Common myeloid progenitor, CD34-positive (primary cell): ENCODE measurements at places on chromosomes 7 and 10.
A peak's percentile ranks its signal among the peaks of the same experiment; 100 is the strongest.

GRCh38 chr7:5635006-5635405 lies 146.5 kb downstream of the RNF216 start:
- no peak for DNase-seq

GRCh38 chr7:601595-602340 lies 82.1 kb upstream of the PDGFA start:
- peak; percentile 93 for DNase-seq

DNA sequence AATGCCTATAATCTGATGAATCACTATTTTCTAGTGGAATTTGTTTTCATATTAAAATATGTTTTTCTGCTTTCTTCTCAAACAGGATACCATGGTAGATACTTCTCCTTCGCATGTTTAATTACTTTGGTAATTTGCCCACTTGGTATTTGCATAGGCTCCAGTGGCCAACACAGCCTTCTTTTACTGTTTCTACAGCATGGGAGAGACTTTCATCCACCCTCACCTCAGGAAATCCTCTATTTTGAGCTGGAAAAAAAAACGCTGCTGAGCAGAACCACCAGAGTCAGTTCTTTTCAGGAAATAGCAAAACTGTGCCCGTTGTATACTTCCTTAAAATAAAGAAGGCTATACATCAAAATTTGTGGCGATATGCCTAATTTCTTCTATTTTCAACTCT lies 213.3 kb downstream of the MDFIC start:
- DNase-seq: peak; percentile 61

DNA sequence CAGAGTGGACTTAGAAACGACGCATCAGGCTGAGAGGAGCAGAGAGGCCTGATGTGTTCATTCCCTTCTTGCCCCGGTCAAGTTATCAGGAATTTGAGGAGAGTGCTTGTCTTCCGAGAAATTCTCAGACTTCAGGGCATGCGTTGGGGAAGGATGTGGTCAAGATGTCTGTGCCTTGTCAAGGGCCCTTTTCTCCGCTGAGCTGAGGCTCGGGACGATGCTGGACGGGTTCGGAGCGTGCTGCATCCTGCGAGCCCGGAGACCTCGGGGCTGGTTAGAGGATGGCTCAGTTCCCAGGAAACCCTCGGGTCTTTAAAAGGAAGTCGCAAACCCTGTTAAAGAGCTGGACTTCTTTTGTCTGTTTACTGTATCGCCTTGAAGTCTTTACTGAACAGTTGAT lies 325.4 kb downstream of the ADARB2 start:
- DNase-seq: no peak

DNA sequence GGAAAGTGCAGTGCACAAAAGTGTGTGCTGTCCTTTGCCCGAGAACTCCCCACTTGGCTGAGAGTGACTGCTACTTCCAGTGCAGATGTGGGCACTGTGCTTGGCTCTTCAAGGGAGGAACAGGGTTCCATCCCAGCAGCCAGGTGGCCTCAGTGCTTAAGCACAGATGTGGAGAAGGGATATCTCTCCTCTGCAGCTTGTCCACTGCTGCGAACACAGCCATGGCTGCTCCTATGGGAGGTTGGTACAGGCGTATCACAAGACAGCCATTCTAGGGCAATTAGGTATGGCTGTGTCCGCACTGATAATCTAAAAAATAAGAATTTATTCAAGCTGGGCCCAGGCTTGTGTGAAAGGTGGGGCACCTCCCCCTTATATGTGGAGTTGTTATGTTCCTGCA lies 66.6 kb downstream of the GLCCI1 start:
- no peak for DNase-seq

- no peak for DNase-seq
These were observed 33.5 kb downstream of the ZNF783 start for GRCh38 chr7:149295481-149295850.

DNA sequence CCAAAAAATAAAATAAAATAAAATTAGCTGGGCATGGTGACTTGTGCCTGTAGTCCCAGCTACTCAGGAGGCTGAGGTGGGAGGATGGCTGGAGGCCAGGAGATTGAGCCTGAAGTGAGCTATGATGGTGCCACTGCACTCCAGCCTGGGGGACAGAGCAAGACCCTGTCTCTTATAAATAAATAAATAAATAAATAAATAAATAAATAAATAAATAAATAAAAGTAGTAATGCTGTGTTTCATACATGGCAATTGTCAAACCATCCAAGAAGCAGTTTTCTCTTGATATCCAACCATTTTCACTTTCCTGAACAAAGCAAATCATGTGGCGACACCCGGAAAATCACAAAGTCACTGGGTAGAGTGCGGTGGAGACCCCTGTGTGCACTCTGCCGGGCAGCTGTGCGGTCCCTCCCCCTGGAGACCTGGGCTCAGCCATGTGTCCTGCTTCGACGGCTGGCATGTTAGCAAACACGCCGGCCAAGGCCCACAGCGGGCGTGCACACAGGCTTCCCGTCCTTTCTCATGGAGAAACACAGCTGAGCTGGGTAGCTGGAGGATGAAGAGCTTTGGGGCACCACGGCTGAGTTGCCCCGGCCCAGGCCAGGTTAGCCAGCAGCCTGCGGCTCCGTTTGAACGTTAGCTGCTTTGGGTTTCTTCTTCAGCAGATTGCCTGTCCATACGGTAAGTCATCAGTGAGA lies 22.3 kb upstream of the RNF32 start:
- DNase-seq: no peak

- peak; percentile 59 for DNase-seq
These were observed 18.7 kb upstream of the CBLL1 start for GRCh38 chr7:107725138-107725740.

DNA sequence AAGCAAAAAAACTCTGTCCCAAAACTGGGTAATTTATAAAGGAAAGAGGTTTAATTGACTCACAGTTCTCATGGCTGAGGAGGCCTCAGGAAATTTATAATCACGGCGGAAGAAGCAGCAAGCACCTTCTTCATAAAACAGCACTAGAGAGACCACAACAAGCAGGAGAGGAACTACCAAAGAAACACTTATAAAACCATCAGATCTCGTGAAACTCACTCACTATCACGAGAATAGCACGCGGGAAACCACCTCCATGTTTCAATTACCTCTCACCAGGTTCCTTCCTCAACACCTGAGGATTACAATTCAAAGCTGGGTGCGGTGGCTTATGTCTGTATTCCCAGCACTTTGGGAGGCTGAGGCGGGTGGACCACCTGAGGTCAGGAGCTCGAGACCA lies 48.5 kb downstream of the PDIA4 start:
- DNase-seq: peak; percentile 38

DNA sequence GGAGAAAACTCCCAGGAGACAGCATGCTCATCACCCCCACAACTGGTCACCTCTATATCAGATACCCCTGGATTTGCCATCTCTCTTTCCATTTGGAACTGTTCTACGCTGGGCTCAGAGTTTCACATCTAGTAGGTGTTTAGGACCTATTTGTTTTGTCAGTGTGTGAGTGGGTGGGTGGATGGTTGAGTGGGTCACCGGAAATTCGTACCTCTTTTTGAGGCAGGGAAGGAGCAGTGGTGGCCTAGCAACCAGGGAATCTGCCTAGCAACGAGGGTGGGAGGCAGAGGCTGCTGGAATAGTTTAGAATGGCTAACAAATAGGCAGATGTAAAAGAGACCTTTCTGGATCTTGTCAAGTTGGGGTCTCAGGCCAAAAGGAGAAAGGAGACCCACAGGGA lies 23.2 kb upstream of the SLF2 start:
- no peak for DNase-seq

DNA sequence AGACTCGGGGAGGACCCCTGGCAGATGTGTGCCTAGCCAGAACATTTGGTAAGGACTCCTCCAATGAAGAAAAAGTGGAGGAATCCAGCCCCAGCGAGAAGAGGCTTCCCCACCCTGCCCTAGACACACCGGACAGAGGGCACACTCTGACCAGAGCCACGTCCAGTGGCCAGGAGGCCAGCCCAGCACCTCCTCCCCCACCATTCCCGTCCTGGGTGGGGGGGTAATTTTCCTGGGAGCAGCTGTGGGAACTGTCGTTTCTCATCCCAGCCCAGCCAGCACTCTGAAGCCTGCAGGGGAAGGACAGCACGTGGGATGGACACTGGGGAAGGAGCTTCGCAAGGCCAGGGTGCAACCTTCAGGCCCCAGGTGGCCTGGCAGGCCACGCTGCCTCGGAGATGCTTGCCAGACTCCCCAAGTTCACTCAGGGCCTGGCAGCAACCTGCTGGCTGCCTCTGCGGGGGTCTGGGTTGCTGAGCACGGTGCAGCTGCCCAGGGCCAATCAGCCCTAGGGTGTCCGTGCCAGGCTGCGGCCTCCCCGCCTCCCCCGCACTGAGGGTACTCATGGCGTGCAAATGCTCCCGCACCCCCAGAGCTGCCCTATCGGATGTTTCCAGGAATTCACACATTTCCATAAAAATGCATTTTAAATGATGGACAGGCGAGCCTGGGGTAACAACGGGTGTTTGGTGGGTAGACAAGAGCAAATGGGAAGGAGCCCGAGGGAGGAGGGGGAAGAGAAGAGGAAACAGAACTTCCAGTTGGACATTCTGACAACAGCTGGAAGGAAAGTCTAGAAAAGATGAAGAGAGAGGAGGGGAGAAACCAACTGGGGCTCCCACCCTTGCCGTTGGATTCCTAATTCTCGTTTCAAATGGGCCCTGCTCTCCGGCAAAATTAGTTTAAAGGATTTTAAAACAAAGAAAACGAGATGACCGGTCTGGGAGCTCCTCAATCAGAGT lies 1.9 kb upstream of the EN2 start:
- DNase-seq: no peak

DNA sequence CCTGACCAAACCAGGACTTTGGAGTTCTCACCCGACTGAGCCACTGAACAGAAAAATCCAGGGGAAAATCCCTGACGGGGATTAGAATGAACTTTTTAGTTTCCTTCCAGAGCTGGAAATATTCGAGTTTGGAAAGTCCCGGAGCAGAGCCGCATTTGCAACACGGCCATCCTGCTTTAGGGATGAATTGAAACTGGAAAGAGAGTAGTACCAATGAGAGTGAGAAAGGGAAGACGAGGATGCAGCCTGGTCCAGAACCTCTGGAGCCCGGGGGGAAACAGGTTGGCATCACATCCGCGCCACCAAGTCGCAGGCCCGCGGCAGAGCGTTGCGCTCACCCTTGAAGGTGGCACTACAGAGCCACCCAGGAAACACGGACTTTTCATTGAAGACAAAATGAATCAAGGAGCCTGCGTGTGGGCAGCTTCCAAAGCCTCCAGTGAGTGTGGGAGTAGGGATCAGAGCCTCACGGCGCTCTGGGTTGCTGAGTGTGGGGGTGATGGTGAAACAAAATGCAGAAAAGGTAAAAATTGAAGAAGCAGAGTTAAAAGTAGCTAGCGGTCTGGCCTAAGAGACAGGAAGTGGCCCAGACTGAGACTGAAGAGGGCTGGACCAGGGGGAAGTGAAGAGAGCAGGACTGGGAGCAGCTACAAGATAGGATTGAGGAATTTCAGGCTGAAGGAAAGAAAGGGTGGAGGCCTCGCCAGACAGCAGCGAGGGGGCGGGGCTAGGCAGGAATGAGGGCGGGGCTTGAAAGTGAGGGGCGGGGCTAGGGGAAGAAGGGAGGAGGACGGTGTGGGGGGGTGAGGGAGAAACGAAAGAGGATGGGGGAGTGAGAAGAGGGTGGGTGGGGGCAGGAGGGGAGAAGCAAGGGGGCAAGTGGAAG lies 1.8 kb downstream of the SMURF1 start:
- DNase-seq: peak; percentile 51

DNA sequence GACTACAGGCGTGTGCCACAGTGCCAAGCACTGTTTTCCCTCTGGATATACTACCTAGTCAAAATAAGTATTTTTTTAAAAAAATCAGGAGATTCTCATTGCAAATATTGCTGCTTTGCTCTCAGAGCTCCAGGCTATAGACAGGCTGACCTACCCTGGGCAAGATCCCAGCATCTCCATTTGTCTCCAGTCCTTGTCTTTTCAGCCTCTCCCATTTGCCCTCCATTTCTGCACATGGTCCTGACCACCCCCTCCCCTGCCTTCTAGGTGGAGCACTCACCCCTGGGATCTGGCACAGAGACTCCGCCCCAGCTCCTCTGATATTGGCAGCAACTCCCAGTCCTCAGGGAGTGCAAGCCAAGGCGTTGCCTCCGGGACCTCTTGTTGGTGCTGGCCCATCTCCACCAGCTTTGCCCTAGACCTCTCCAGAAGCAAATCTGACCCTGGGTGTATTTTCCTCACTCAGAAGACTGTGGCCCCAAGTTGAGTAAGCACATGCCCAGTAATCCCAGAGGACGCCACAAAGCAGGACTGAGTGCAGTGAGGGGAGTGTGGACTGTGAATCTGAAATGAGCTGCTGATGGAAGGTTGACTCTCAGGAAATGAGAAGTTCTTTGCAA lies 120.6 kb downstream of the MTPAP start:
- DNase-seq: no peak

DNA sequence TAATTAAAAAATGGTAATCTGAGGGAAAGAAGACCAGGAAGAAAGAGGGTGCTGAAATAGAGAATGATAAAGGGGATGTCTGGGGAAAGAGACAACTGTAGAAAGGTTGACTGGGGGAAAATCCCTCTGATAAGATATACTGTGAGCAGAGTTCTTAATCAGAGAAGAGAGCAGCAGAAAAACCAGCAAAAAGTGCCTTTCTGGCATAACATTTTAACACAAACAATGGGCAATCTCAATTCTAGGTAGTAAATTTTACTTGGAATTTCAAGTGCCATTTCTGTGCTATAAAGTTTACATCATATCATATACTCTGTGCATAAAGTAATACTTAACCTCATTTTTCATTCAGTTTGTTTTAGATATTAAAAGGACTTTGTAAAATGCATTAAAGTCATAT lies 251.9 kb upstream of the HGF start:
- DNase-seq: no peak

DNA sequence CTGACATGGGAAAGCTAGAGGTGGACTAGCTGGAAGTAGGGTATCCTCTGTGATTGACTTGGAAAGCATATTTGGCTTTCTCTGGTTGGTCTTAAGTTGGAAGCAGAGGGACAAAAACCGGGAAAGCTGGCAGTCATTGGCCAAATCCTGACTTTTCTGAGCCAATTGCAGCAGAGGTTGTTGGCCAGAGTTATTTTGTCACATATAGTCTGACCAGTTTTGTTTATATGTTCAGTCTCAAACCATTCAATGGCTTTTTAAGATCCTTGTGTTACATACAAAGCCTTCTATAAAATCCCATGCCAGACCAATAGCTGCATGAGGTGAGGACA lies 6.3 kb downstream of the CFAP69 start:
- no peak for DNase-seq

DNA sequence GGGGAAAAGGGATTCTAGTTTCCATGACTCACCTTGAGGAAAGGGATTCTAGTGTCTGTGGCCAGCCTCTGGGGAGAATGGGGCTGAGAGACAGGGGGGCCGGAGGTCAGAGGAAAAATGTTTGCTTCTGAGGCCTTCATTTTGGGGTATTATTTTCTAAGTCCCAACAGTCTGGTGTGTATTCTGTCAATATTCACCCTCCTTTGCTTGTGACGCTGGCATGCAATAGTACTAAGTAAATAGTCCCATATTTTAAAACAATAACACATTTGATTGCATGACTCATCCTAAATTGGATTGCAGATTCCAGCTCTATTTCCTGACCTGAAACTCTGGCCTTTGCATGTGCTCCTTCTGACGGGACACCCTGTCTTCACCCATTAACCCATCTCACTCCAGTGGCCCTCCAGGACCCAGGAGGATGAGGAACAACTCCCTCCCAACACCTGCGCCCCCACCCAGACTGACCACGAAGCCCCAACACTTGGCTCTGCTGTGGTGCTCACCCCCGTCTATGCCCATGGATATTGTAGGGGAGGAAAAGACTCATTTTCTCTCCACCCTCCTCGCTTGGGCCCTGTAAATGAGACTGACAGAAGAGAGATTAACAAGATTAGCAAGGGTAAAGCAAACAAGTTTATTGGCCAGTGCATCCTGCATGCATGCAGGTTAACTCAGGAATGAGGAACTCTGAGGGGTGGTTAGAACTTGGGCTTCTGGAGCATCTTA lies 495.6 kb upstream of the KLF6 start:
- DNase-seq: no peak
